ENCODE measurements at places on chromosomes 3 and 15. TPM values are rescaled to one million over a fixed set of nuclear protein-coding genes. Genes with fewer than 3 reads are reported as not detected.

- DNase-seq, result no peak
Measured at GRCh38 chr3:108073764-108074431, 16.9 kb downstream of the CD47 start.

- DNase-seq, result peak; percentile 82
Measured at GRCh38 chr15:62275831-62276230, 110.7 kb upstream of the C2CD4B start.

DNA sequence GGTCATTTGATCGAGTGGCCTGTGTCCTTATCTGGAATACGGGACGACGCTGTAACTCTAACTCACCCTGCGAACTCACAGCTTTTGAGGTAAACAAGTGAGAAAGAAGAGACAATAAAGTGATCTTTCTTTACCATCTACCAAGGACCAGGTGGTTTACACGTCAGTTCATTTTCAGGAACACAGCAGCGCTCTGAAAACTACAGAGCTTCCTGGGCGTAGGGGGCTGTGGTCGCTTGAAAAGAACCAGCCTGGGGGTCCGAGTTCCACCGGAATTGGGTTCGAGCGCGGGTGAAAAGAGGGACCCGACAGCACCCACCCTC is 357 bp downstream of the KIAA1143 start:
- no peak for DNase-seq

The NANOGP8 gene
- total RNA-seq, result 0.46 TPM

The ZBTB47 gene
- 41.2 TPM for total RNA-seq

DNA sequence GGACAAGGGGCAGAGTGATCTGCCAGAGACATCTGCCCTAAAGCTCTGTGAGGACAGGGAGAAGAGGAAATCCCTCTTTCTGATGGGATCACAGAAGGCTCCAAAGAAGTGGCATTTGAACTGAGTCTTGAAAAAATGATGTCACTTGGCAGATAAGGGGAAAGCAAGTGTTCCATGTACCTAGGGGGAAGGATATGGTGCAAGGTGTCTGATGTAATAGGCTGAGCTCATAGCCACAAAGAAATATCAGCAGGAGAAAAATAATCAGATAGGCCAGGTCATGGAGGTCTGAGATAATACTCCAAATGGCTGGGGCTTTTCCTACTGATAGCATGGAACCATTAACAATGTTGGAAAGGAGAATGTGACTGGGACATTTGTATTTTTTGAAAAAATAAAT is 468.4 kb upstream of the MDFIC2 start:
- DNase-seq, result no peak

- DNase-seq, result no peak
Measured at GRCh38 chr15:85759376-85759775, 35.3 kb downstream of the KLHL25 start.

DNA sequence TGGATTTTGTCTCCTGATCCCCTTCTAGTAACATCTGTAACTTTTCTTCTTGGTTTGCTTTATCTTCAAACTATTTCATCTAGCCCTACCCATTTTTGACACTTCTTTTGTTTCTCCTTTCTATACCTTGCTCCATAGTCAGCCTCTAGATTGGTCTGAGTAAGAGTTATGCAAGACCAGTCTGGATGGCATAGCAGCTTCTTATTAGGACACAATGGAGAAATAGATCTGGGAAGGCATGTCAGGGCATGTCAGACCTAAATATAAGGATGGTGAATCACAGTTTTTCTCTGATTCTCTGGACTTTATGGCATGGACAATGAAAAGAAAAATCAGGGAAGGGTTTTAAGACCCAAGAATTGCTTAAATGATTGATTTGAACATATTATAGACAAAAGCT is 452.5 kb downstream of the RAP2B start:
- no peak for DNase-seq

DNA sequence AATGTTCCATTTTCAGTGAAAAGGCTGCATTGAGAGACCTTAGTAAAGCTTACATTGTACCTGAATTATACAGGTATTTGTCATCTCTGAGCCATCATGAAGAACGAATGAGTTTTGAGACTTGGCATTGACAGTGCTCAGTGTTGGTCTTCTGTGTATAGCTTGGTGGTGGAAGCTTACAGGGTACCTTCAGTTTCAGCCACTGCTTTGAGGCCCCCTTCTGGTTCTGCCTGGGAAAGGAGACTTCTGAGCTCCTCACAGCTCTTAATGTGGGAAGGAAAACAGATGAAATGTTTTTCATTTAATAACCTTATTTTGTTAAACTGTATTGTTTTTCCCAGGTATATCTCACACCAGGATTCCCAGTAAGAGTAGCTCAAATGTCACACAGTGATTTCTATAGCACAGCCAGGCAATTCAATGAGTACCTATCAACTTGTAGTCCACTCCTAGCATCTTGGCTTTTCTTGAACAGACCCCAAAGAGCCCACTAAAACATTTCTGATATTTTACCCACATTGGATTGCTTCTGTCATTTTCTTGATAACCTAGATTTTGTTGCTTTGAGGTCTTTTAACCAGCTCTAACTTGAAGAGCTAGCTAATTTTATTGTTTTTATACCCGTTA is 5.6 kb downstream of the SERPINI1 start:
- DNase-seq, result no peak

DNA sequence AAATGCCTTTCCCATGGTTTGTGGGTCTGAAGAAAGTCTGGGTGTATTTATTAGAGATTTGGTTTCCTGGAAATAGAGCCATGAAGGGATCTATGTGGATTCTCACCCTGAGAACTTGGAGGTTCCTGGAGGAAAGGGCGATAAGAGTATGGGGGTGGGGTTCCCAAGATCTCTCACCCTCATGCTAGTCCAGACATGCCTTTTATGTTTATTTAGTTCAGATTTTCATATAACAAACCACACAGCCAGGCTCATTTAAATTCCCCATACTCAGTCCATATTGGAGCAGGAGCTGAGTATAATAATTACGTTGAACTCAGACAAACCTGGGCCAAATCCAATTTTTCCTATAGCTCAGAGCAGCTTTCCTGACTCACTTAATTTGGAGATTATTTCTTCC is 566.6 kb downstream of the GOLGA6L6 start:
- DNase-seq, result no peak

The CSK gene
- total RNA-seq, result 74.2 TPM

The RPS27L gene
- 179 TPM for total RNA-seq

The SLC28A2 gene
- total RNA-seq, result 86.6 TPM

DNA sequence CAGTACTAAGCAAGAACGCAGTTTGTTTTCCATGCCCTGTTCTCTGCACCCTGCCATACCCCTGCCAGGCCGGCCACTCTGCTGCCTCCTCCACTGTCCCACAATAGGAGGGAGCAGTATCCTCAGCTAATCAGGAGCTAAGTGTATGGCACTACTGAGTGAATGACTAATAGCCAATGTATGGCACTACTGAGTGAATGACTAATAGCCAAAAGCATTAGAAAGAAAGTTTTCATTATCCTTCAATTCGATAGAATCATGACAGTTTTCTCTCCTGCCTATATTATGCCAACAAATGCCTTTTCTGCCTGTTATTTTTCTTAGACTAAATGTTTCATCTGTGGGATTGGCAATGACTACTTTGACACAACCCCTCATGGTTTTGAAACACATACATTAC is 107.5 kb upstream of the CHRM5 start:
- DNase-seq, result no peak

The GOLGA6D gene
- total RNA-seq, result 0.12 TPM

GRCh38 chr3:403826-404225 is 207.3 kb downstream of the CHL1 start:
- no peak for DNase-seq

DNA sequence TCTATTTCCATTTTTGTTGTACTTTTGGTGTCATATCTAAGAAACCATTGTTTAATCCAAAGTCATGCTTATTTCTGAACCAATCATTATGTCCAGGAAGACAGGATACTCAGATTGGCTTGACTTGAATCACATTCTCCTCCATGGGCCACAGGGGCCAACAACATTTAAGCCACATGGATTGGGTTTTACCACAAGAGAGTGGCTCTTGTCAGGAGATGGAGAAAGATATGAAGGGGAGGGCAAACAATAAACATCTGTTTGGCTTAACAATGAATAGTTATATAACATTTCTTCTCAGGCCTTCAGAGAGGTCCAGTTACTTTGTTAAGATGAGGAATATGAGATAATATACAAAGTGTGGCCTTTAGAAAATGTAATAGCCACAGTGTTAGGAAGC is 44.6 kb downstream of the GXYLT2 start:
- no peak for DNase-seq

DNA sequence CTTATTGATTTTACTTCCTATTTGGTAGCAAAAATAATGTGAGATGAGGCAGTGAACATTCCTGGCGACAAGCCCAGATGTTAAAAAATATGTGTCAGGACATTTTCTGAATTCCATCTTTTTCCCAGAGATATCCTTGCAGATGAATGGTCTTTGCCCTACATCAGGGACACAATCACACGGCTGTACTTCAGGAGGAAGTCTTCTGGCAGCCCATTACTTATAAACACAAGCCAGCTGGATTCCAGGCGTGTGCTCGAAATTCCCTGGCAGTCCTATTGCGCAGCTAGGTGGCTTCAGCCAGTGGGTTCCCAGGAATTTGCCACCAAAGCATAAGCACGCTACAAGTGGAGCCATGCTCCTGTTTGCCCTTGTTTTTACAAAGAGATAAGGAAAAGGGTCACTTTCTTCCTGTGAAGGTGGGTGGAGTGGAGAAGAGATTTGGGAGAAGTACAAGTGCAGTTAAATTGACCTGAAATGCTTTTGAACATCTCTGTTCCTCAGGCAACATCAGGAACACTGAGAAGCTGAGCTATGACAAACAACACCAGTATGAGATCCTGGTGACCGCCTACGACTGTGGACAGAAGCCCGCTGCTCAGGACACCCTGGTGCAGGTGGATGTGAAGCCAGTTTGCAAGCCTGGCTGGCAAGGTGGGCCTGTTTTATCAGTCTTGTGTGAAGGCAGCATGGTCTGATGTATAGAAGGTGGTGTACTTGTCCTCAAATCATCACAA is 257.1 kb upstream of the TRIM42 start:
- DNase-seq, result no peak

GRCh38 chr3:112629425-112629824 is 11.5 kb downstream of the CCDC80 start:
- peak; percentile 52 for DNase-seq

The HYKK gene
- total RNA-seq, result 5.9 TPM

- no peak for DNase-seq
Measured at GRCh38 chr3:126135071-126135405, 45.3 kb downstream of the ALDH1L1 start.

GRCh38 chr3:47161983-47162696 is 1.8 kb downstream of the SETD2 start:
- DNase-seq, result no peak

GRCh38 chr15:43799209-43799944 is 643 bp downstream of the SERINC4 start:
- DNase-seq, result no peak

- DNase-seq, result no peak
Measured at GRCh38 chr15:35630985-35631384, 85.0 kb upstream of the DPH6 start.

The PCLAF gene
- 3.0 TPM for total RNA-seq

DNA sequence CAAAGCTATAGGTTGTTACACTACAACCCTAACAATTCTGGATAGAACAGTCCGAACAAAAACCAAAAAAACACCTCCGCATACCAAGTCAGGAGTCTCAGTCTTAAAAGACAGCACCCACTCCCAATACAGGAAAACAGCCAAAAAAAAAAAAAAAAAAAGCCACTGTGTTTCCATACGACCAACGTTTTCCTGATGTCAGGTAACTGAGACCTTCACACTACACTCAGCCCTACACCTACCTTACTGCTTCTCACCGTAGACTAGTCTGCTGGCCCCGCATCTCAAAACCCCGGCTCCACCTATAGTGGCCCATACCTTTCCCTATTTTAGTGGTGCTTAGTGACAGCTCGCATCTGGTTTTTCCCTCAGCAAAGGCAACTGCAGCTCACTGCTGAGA is 339.5 kb upstream of the ADAMTS9 start:
- no peak for DNase-seq

The ETV5 gene
- total RNA-seq, result 23.4 TPM

DNA sequence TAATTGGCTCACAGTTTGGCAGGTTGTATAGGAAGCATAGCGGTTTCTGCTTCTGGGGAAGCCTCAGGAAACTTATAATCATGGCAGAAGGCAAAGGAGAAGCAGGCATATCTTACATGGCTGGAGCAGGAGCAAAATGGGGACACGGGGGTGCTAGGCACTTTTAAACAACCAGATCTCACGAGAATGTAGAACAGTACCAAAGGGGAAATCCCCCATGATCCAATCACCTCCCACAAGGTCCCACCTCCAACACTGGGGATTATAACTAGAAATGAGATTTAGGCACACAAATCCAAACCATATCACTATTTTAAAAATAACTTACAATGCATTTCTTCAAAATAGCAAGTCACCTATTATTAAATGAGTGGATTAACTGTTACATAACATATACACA is 47.1 kb upstream of the ANKRD28 start:
- no peak for DNase-seq

Data from mucosa of gallbladder (tissue), 1 donor.